ENCODE measurements at places on chromosomes 1 and 21.

DNA sequence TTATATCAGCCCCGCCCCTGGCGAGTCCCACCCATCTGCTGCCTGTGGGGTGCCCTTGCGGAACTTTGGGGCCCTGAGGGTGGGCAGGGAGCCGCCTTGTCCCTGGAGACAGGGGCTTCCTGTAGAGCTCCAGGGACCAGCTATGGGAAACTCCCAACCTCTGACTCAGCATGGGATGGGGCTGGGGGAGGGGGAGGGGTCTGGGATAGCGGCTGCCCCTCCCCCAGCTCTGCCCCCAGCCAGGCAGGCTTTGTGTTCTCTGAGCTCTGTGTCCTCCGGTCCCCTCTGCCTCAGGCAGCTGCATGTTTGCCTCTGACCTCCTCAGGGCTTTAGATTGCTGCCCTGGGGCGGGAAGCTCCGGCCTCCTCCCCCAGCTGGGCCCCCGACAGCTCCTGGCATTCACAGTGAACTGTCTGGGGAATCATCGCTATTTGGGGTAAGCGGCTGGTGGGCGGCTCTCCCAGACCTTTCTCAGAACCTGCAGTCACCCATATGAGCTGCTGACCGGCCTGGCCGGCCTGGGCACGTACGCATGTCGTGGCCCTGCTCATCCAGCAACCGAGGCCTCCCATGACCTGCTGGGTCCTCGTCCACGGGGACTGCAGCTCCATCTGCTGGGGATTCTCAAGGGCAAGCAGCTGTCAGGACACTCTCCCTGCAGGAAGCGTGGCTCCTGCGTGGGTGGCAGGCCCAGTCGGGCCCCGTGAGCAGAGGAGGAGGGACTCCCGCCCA, 17.1 kb downstream of the ARHGEF16 start:
- no peak for DNase-seq

DNA sequence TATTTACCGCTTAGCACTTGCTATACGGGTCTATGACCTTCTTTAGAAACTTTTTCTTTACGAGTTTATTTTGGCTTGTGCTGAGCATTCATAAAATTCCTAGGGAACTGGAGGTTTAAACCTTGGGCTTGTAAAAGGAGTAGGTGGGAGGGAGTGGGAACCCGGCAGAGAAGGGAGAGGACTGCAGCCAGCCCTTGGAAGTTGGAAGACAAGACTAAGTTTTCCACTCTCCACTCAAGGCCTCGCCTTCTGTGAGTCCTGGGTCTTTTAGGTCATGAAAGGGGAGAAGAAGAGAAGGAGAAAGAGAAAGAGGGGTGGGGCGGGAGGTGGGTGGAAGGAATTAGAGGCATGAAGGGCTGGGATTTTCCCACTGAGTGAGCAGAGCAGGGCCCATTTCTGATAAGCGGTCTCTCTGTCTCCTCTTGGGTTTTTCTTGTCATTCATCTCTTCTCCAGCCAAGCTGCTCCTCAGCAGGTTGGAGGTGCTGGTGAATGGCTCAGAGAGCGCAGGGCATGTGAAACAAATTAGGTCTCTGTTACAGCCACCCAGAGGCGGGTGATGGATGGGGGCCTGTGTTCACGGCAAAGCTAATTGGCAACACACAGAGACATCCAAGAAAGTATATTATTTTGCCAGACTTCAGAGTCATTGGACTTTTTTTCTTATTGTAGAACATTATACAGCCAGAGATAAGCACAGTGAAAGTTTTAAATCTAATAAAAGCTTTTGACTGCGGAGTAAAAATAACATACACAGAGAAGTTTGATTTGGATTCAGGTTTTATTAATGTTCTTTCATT, 247.3 kb downstream of the FOXD2 start:
- no peak for DNase-seq

- no peak for DNase-seq
Measured at GRCh38 chr1:108208724-108209446, 8.7 kb upstream of the SLC25A24 start.

DNA sequence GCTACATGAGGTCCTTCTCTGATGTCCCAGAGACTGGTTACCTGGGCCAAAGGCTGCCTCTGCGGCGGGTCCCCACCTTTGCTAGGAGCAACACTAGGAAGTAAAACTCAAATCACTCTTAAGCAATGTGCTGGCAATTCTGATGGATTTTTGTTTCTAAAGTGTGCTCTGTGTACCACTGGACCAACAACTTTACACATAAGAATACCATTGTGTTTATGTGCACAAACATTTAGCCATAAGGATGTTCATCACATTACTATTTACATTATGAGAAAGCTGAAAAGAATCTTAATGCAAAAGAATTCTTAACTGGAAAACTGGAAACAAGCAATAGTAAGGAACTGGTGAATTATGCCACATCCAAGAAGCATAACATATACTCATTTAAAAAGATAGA, 38.6 kb downstream of the SSBP3 start:
- DNase-seq, result no peak

DNA sequence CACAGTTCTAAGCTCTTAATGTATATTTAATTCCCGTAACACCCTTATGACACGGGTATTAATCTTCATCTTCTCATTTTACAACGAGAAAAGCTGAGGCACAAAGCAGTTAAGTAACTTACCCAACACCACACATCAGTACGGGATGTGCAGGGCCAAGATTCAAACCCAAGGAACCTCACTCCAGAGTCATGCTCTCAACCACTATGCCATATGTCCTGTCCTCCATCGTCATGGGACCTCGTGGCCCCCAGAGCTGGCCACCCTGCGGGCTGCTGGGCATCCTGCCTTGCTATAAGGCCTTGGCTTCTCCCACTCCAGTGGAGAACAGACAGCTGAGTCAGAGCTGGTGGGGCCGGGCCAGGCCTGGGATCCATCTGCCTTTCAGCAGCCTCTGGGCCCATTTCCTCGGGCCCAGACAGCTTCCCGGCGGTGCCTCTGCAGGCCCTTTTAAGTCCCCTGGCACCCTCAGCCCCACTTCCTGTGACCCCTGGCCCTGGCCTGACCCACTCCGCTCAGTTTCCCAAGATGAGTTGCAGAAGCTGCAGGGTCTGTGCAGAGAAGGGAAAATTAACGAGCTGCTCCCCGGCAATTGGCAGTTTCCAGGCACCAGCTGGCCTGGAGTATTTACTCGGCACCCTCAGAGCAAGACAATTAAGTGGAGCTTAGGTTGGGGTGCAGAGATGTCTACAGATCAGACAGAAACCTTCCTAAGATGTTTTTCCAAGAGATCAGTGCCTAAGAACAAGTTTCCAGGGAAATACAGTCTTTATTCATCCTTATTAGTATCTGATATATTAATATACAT, 98.2 kb downstream of the EPHB2 start:
- DNase-seq, result no peak

DNA sequence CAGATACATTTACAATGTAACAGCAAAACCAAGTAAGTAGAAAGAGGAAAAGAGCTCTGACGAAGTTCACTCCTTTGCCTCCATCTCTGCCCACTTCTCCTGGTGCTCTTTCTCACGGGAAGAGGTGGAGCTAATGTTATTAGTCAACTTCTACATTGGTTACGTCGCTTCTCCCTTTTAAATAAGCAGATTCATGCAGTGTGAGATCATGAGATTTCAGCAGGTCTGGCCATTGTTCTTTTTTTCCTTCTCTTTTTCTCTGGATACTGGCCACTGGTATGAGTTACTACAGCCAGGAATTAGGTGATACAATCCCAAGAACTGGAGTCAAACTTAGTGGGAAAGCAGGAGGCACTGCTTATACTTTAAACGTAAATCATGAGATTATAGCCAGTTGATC, 207.1 kb downstream of the AKT3 start:
- no peak for DNase-seq

DNA sequence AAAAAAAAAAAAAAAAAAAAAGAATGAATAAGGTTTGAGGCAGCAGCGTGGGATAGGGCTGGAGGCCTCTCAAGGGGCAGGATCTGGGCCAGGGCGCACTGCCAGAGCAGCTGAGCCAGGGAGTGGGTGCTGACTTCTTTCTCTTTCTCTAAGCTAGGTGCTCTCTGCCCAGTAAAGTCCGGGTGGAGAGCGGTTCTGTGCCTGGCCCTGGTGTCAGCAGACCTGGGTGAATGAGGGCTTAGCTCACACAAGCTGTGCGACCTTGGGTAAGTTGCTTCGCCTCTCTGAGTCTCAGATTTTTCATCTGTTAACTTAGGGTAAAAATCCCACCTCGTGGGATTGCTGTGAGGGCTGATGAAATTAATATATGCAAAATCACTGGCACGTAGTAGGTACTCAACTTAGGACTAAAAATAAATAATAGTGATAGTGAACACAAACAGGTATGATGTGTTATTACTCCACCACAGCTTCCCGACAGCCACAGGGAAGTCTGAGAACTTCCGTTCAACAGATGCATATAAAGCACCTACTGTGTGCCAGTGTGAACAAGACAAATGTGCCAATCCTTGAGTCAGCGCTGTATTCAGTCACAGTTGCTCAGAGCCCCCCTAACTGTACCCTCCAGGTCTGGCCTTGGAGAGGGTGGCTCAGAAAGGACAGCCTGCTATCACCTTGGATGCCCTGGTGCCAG, 2.0 kb upstream of the FAM131C start:
- DNase-seq, result no peak

- DNase-seq, result no peak
Measured at GRCh38 chr1:226674892-226675714, 64.0 kb downstream of the ITPKB start.

DNA sequence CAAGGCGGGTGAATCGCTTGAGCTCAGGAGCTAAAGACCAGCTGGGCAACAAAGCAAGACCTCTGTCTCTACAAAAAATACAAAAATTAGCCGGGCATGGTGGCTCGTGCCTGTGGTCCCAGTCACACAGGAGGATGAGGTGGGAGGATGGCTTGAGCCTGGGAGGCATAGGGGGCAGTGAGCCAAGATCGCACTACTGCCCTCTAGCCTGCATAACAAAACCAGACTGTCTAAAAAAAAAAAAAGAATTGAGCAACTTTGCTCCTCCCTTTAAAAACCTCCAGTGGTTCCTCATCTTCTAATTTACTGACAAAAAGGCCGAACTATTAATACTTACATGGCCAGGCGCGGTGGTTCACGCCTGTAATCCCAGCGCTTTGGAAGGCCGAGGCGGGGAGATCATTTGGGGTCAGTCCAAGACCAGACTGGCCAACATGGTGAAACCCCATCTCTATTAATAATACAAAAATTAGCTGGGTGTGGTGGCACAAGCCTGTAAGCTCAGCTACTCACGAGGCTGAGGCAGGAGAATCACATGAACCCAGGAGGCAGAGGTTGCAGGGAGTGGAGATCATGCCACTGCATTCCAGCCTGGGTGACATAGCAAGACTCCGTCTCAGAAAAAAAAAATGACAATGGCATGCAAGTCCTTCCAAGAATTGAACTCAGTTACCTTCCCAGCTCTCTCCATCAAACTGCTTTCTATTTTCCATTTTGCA, 4.4 kb downstream of the ACBD3 start:
- DNase-seq, result peak; percentile 39

DNA sequence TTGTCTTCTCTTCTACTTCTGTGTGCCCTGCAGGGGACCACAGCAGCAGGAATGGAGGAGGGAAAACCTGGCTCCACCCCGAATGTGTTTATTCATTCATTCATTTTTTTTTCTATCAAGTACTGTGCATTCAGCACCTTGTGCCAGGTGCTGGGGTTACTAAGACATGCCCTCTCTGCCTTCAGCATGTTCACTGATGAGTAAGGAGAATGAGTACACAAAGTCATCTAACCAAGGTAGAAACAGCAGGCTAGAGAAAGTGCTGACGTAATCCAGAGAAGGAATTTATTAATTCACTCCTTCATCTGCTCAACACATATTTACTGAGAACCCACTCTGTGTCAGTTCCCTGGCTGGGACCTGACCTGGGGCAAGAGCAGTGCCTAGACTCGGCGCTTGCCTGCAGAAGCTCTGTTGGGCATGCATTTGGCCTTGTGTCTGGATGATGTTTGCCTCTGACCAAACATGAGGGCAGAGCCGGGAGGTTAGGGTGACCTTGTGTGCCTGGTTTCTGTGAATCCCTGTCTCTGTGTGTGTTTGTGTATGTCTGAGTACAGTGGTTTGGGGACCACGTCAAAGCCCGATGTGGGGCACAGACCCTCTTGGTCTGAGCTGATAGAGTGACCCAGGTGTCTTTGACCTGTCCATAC, 3.3 kb upstream of the MYOG start:
- no peak for DNase-seq

- no peak for DNase-seq
Measured at GRCh38 chr1:14255711-14256110, 342.8 kb upstream of the KAZN start.

GRCh38 chr1:234963180-234963903, 165.3 kb downstream of the TOMM20 start:
- DNase-seq, result peak; percentile 71

GRCh38 chr1:54237586-54237985, 37.6 kb downstream of the MRPL37 start:
- DNase-seq, result no peak

DNA sequence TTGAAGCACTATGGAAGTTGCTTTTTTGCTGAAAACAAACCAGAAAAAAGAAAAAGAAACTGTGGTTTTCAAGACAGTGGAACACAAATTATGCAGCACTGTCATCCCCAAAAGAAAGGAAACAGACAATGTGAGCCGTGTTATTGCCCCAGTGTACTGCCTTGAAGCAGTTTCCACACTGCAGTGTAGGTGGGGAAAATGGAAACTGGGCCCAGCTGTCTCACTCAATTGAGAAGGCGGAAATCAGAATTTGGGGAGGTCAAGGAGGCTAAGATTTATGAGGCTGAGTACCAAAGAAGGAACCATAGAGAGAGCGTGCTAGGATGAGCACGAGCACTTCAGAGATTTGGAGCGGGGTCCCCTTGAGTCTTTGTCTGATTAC, 55.5 kb downstream of the MPZL1 start:
- DNase-seq, result no peak

- DNase-seq, result no peak
Measured at GRCh38 chr1:201655243-201655642, 116.3 kb downstream of the NAV1 start.

- no peak for DNase-seq
Measured at GRCh38 chr1:160681891-160682140, 29.8 kb downstream of the CD48 start.

- no peak for DNase-seq
Measured at GRCh38 chr1:39204441-39205081, at the start of gene MACF1. TSS of gene MACF1 (plus strand) at chr1:39204695. CDS start at chr1:39205023, 328 bp downstream.

- DNase-seq, result no peak
Measured at GRCh38 chr1:27003745-27004470, 8.7 kb downstream of the TENT5B start.

- no peak for DNase-seq
Measured at GRCh38 chr21:39313042-39313570, 326 bp downstream of the BRWD1 start.
